Colonic mucosa (tissue), 4 donors: ENCODE measurements at places on chromosomes 1 and 21.
A peak's percentile ranks its signal among the peaks of the same experiment; 100 is the strongest.

- DNase-seq = no peak
Observed at GRCh38 chr1:174344162-174344561, 103.6 kb upstream of the GPR52 start.

DNA sequence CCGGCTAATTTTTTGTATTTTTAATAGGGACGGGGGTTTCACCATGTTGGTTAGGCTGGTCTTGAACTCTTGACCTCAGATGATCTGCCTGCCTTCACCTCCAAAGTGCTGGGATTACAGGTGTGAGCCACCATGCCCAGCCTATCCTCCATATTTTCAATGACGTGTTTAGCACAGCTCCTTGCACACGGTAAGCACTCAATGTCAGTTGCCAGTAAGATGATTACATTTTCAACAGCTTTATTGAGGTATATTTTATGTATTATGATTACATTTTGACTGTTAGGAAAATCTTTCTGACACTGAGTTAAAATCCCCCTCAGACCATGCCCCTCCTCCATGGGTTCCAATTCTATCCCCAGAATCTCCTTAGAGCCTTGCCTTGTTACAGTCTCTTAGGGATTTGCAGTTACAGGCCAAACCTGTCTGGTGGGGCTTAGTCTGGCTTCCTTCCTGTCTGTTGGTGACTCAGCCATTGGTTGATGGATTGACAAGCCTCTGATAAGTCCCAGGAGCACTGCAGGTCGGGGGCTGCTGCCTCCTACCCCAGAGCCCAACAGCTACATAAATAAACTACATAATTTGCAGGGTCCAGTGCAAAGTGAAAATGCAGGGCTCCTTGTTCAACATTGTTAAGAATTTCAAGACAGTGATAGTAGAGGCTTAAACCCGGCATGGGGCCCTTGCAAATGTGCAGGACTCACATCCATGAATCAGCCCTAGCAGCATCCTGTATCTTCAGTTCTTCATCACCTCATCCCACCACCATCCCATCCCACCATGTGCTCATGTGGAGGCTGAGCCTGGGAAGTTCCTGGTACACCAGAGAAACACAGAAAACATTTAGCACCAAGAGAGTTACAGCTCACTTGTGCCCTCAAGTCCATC, 23.4 kb downstream of the COA7 start:
- no peak for DNase-seq

DNA sequence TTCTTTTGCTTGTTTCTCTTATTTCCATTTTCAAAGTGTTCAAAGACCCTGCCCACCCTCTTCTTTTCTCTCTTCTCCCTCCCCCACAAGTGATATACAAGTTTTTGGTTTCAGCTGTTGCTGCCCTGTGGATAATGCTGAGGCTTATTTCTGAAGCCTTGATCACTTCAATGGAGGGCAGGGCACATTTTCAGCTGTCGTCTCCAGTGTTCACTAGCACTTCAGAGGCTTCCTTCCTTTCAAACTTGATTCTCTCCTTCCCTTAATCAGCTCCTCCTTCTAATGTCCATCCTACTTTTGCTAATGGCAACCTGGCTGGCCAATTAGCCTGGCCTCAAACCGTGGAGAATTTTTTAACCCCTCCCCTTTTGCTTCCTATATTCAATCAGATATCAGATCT, 435.7 kb upstream of the RUNX1 start:
- no peak for DNase-seq

DNA sequence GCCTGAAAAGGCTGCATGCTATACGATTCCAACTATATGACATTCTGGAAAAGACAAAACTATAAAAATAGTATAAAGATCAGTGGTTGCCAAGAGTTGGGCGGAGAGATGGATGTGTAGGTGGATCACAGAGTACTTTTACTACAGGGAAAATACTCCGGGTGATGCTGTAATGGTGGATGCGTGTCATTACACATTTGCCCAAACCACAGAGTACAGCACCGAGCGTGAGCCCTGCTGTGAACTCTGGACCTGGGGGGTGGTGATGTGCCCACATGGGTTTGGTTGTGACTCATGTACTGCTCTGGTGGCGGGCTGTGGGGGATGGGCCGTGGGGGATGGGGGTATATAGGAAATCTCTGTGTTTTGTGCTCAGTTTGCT, 162.7 kb upstream of the COL6A1 start:
- DNase-seq = no peak

DNA sequence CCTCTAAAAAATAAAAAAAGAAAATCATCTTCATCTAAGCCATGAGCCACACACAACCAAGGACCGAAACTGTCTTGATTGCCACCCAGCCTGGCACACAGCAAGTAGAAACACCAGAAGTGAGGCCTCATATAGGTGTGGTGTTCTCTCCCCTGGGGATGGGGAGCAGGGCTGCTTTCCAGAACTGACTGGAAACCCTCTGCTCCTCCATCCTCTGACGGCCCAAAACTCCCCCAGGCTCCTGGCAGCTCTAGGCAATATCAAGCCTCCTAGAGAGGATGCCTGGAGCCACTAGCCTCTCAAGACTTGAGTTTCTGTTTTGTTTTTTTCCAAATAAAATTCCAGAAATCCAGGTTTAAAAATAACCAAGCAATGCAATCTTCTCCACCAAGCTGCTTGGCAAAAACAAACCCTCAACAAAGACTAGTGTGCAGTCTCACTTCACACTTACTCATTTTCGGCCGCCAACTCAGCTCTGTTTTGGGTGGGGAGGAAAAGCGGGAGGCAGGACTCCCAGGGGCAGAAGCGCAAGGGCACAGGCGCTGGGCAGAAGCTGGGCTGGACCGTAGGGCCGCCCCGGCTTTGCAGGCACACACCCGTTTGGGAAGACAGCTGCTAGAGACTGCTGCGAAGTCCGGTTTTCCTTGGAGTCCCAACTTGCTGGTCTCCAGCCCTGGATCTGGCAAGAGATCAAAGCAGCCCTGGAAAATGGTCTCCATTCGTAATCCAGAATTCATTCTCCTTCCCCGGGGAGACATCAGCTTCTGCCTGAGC, 78.2 kb upstream of the CAPZB start:
- DNase-seq = peak; percentile 46

GRCh38 chr1:51675177-51675780, 58.4 kb downstream of the OSBPL9 start:
- DNase-seq = no peak
